ENCODE measurements at places on chromosomes 16 and 17. TPM values are rescaled to one million over a fixed set of nuclear protein-coding genes. Genes with fewer than 3 reads are reported as not detected.

The MT1F gene
- total RNA-seq, result 42.8 TPM

The NPIPB13 gene
- total RNA-seq, result not detected

The CDH13 gene
- 45.0 TPM for total RNA-seq

The ESRP2 gene
- total RNA-seq, result 15.7 TPM

The NAGLU gene
- total RNA-seq, result 35.3 TPM

The TSC2 gene
- 23.4 TPM for total RNA-seq

The APRT gene
- total RNA-seq, result 236 TPM

The TCAP gene
- 0.08 TPM for total RNA-seq

Measured in hair follicular keratinocyte (primary cell).